Activated gamma-delta T cell treated with anti-CD3 and anti-CD28 coated beads, Interleukin-2, amount 50 U/mL, for 16 hours (primary cell): ENCODE measurements at places on chromosomes 6 and 20.

- no peak for DNase-seq
These were observed 871.6 kb upstream of the GJE1 start for GRCh38 chr6:141261016-141261671.

DNA sequence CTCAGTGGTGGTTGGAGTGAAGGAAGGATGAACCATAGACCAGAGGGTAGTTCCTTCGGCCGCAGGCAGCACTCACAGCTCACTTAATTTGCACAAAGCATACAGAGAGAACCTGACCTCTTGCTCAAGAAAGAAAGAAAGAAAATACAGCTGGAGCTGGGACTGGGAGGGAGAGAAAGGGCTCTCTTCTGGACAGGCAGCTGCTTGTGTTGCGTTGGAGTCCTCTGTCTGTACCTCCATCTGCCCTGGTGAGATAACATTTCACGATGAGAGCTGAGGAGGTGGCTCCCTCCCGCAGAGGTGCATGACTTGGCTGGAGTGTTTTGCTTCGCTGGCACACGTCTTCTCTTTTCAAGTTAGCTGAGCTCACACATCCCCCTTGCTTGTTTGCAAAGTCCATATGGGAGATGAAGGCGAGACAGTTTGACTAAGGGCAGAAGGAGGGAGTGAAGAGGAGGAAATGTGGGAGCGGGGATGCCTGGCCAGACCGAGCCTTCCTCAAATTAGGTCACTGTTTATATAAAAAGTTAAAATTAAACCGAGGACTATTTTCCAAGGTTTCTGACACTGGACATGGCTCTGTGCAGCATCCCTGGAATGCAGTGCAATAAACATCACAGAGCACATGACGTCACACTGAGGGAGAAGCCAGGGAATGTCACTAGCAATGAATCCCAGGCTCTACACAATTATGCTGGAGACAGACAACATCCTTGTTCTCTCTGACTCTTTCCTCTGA lies 359.4 kb downstream of the CD83 start:
- no peak for DNase-seq

- DNase-seq: no peak
These were observed 6.0 kb upstream of the MRAP2 start for GRCh38 chr6:84027340-84028181.

GRCh38 chr6:156167016-156167624 lies 610.1 kb upstream of the ARID1B start:
- DNase-seq: no peak

- DNase-seq: no peak
These were observed 184.2 kb upstream of the FOXA2 start for GRCh38 chr20:22768266-22769178.

GRCh38 chr6:146050168-146050567 lies 21.3 kb downstream of the GRM1 start:
- no peak for DNase-seq

- DNase-seq: no peak
These were observed 22.1 kb downstream of the L3MBTL1 start for GRCh38 chr20:43529457-43530153.

DNA sequence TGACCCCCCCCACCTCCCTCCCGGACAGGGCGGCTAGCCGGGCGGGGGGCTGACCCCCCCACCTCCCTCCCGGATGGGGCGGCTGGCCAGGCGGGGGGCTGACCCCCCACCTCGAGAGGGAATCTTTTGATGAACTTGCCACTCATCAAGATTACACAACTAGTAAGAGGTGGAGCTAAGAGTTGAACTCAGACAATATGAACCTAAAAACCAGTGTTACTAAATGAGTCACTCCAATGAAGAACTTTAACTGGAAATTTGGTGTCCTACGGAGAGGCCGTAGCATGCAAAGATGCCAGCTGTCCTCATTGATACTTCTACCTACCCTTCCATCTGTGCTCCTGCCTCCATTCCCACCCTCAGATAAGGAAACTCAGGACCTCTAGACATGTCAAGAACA lies 42.8 kb downstream of the PFDN4 start:
- DNase-seq: no peak

GRCh38 chr6:16322666-16323312 lies 84.4 kb downstream of the GMPR start:
- DNase-seq: peak; percentile 60

GRCh38 chr6:154956771-154957522 lies 38.2 kb upstream of the TIAM2 start:
- DNase-seq: no peak

DNA sequence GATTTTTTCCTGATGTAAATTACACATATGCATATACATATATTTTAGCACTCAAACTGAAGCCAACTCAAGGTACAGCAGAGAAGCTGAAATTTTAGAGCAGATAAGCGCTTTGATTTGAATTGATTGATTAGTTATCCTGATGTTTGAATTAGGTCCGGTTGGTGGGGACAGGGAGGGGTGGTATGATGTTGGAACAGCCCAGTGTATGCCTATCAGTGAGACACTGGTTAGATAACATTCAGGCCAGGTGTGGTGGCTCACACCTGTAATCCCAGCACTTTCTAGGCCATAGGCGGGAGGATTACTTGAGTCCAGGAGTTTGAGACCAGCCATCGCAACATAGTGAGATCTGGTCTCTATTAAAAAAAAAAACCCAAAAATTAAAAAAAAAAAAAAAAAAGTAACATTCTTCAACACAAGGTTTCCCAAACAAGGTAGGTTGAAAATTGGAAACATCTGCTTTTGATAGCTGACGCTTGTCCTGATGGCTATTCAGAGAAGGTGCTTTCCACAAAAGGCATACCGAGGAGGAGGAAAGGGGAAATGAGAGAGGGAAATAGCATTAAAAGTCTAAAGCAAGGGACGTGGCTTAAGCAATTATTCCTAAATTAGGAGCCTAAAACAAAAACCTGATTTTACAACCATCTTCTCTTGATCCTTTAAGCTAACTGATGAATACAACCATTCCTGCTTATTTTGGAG lies 288.4 kb upstream of the JARID2 start:
- DNase-seq: no peak

DNA sequence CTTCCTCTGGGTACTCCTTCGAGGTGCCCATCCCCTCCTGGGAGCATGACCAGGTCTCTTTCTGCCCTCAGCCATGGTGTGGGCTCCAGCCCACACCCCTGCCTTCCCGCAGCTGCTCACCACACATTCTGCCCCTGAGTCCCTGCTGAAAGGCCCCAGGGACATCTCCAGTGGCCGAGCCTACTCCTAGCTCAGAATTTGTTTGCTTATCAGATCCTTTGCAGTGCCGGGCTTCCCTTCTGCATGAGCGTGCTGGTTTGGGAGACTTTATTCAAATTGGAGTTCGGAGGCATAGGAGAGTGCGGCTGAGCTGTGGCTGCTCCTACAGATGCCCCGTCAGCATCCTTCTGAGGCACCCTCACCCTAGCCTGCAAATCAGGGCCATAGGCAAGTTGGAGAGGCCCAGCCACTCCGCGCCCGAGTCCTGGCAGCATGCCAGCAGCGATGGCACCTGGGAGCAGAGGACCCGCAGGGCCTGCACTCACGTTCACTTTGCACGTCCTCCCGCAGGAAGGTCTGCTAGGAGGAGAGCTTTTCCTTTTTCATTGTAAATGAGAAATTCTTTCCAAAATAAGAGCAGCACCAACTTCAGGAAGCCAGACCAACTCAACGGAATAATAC lies 327.3 kb downstream of the QKI start:
- no peak for DNase-seq

GRCh38 chr6:48889429-48889828 lies 573.6 kb downstream of the MMUT start:
- no peak for DNase-seq

GRCh38 chr6:130009146-130009545 lies 9.2 kb upstream of the L3MBTL3 start:
- DNase-seq: no peak

DNA sequence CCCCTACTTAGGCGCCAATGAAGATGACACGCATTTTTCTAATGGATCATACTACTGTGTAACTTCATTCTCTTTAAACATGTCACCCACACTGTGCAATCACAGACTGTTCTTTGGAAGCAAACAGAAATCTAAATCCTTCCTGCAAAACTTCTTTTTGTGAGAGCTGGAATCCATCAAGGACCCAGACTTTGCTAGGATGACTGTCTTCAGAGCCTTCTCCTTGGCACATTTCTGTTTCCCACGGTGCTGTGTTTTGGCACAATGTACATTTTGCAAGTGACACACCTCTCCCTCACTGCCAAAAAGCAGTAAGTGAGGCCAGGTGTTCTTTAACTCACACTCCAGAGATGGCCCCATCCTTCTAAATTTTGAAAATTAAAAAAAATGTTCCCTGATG lies 21.7 kb upstream of the TAGAP start:
- DNase-seq: no peak

DNA sequence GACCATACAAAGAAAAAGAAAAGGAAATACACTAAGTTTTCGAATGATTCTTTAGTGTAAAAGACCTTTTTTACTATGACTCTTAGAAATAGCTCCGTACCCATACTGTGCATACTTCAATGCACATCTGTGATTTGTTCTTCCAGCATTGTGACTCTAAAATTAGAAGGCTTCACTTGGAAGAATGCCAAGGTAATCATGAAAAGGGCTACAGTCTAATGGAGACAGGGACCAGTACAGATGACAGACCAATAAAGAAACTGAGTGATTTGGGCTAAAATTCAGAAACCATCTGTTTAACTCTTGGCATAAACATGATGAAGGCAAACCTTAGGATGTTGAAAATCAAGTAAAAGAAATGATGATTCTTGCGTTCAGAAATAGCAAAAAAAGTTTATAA lies 46.3 kb downstream of the CYP39A1 start:
- no peak for DNase-seq

DNA sequence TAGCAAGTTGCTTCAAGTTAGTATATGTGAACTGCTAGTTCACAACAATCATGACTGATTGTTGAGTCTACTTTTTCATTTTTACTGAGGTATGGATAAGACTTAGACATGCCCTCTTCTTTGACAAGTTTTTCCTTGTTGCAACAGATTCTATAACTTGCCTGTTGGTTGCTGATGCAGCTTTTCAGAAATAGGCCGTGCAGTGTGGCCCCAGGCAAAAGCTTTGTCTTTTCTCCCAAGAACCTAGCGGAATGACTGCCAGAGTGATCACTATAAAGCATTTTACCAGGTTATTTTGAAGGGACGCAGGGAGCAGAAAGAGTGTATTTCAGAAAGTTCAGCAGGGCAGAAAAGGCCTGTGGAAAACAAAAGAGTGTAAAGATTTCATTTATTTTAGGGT lies 16.0 kb downstream of the HECA start:
- DNase-seq: no peak

GRCh38 chr6:163916315-163917081 lies 502.0 kb downstream of the QKI start:
- no peak for DNase-seq

GRCh38 chr20:34953960-34954359 lies 1.6 kb downstream of the GSS start:
- no peak for DNase-seq

- DNase-seq: peak; percentile 19
These were observed 429 bp downstream of the AMD1 start for GRCh38 chr6:110874880-110875547.

DNA sequence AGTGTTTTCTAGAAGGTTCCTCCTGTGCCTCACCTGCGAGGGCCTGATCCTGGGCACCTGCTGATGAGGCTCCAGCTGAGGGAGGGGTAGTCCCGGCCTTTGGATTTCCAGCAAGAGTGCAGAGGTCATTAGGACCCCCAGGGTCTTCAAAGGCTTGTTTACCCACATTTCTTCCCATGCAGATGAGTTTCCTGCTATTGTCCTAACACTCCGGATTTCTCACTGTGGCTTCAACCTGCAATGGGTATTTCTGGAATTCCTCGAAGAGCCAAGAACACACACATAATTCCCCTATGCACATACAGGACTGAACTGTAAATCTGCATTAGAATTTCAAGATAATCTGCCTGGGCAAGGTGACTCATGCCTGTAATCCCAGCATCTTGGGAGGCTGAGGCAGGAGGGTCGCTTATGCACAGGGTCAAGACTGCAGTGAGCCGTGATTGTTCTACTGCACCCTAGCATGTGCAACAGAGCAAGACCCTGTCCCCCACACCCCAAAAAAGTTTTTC lies 53.9 kb downstream of the ADNP start:
- DNase-seq: no peak

DNA sequence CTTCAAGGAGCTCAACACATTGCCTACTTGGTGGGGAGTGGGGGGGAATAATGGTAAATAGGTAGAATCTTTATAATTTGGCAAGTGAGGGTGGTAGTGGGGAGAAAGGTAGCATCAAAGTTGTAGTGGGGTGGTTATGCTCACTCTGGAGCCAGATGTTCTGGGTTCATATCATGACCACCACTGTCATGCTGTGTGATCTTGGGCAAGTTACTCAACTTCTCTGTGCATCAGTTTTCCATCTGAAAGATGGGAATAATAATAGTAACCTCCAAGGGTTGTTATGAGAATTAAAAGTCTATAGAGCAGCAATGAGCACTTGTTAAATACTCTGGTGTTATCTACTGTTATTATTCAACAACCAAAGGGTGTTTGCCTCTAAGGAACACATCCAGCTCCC lies 22.0 kb upstream of the PREX1 start:
- DNase-seq: no peak

DNA sequence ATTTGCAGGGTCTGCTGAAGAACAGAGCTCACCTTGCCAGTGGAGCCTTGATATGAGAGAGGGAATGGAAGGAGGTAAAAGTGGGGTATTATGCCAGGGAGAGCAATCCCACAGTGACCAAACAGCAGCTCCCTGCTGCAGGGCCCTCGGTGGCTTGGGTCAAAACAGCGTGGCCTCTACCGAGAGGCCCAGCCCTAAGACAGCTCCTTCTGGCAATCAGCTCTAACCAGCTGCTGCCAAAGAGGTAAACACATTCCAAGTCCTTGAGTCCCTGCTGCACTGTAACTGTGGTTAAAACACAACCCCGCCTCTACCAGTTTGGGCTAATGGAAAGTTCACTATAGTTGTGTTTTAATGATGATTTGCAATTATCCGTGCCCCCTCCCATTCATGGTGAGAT lies 1.4 kb upstream of the DAAM2 start:
- DNase-seq: no peak

- no peak for DNase-seq
These were observed 35.5 kb upstream of the ZFAND3 start for GRCh38 chr6:37783856-37784584.

GRCh38 chr6:110307368-110307767 lies 50.8 kb downstream of the METTL24 start:
- no peak for DNase-seq

DNA sequence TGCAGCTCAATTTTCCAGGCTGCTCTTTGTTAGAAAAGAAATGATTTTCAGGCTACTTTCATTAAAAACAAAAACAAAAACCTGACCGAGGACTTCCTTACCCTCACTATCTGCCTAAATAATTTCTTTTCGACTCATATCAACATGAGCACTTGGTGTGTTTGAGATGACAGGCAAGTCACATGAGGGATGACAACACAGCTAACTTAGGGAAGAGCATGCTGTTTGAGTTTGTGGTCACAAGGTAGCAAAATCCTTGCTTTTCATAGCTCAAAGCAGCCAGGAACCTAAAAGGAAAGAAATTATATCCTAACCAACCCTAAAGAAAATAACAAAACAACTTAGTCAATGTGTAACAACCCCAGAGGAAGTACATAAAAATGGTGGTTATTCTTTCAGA lies 459.5 kb downstream of the KIF16B start:
- no peak for DNase-seq

- no peak for DNase-seq
These were observed 287.7 kb downstream of the CLIC5 start for GRCh38 chr6:45727819-45728449.
